NCI-H2227 treated with DMSO at 0.1 percent for 48 hours (cell line): ENCODE measurements at places on chromosomes 2 and 18.

DNA sequence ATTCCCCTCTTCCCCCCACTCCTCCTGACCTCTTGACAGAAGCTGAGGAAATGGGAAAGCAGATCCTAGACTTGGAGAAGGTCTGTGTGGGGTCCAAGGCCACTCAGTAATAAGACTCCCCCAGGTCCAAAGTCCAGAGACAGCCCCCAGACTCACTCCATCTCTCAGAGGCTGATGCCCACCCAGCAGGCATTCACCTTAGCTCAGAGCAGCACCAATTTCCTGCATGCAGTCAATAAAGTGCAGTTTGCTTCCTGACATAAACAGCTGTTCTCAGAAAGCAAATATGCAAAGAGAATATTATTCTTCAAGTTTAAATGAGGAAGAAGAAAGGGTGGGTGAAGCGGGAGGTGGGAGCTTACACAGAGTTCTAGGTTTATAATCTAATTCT, 84.1 kb upstream of the RTN4 start:
- no peak for DNase-seq

GRCh38 chr2:161238265-161238559, 70.0 kb upstream of the PSMD14 start:
- no peak for DNase-seq

DNA sequence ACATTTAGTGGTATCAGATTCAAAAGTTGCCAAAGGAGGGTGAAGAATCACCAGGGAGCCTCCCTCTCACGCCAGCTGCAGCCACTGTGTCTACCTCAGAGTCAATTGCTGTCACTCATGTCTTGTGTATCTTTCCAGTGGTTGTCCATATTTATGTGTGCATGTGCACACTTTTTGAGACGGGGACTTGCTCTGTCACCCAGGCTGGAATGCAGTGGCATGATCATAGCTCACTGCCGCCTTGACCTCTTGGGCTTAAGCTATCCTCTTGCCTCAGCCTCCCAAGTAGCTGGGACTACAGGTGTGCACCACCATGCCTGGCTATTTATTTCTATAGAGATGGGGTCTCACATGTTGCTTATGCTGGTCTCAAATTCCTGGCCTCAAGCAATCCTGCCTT, 4.0 kb downstream of the MOCOS start:
- DNase-seq: no peak

GRCh38 chr2:16640001-16640700, 25.5 kb downstream of the CYRIA start:
- no peak for DNase-seq

DNA sequence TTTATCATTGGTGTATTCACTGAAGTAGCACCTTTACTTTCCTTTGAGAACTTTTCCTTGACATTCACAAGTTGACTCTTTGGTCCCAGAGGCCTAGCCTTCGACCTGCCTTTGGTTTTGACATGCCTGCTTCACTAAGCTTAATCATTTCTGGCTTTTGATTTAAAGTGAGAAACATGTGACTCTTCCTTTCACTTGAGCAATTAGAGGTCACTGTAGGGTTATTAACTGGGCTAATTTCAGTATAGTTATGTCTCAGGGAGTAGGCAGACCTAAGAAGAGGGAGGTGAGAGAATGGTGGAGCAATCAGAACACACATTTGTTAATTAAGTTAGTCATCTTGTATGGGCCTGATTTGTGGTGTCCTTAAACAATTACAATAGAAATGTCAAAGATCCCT, 1040.7 kb upstream of the SLC39A10 start:
- DNase-seq: no peak

- DNase-seq: no peak
Measured at GRCh38 chr2:54514822-54515569, 58.9 kb downstream of the SPTBN1 start.

GRCh38 chr18:74803117-74803516, 205.4 kb downstream of the ZNF407 start:
- DNase-seq: no peak

DNA sequence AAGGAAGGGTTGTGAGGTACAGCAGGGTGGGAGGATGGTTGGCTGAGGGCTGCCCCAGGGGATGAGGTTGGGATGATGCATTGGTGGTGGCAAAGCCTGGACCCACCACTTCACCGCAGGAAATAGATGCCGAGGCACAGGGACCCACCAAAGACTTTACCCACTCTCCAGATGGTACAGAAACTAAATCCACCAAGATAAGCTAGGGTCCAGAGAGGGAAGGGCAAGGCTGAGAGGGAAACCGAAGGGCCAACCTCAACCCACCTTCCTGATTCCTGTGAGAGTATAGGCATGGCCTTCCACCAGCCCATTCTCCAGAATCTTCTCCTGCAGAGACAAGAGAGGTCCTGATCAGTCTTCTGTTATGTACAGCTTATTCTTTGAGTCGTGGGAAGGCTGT, 18.1 kb downstream of the CAPN14 start:
- no peak for DNase-seq

GRCh38 chr2:28336264-28336980, 56.2 kb upstream of the FOSL2 start:
- no peak for DNase-seq

DNA sequence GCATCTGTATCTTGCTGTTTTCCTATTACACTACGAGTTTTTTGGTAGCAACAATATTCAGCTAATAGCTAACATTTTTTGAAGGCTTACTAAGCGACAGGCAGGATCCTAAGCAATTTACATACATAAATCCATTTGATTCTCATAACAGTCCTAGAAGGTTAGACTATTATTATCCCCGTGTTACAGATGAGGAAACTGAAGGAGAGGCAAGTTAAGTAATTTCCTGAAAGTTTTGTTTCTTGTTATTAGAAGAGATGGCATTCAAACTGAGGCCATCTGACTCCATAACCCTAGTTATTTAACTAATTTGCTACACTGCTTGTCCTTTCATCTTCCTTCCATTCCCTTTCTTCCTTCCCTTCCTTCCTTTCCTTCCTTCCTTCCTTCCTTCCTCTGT, 68.2 kb downstream of the PDE1A start:
- DNase-seq: no peak

DNA sequence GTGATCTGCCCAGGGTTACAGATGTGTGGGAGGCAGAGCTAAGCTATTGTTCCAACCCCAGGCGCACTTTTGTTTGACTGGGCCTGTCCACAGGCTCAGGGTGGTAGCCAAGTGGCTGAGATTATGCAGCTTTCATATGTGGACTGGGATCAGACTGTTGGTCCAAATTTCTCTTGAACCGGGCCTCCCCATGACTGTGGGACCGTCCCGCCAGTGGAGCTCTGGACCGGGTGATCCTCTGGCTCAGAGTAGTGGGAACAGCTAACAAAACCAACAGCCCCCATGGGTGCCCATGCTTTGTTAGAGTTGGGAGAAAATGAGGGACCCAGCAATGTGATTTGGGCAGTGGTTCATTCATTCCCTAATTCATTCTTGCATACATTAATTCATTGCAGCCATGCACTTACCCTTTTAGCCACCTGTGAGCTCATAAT, 86.8 kb upstream of the HS6ST1 start:
- DNase-seq: no peak

- DNase-seq: no peak
Measured at GRCh38 chr2:41600460-41600859, 447.4 kb upstream of the PKDCC start.

DNA sequence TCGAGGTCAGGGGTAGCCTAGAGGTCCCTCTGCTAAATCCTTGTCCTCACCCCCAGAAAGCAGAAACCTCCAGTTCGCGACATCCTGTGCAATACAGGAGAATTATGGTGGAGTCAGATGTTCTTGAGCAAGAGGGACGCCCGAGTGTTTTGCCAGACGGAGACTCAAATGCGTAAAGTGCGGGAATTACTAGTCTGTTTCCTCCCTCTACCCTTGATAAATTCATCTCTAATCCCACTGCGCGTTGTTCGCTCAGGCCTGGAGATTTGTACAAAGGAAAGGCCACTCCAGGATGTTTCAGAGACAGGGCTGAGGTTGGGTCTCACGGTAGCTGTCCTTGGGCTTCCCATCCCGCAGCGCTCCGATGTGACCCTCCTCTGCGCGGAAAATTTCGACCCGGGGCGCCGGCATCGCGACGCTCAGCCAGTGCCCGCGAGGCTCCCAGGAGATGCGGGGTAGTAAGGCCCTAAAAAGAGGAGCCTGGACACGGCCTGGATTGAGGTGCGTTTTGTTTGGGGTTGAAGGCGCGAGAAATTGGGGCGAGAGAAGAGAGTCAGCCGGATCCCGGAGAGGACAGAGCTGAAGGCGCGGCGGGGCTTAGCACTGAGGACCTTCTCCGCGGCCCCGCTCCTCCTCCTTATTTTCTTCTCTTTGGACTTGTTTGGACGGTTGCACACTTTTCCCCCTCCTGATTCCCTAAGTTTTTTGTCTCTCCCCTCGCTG, 2.6 kb upstream of the NEUROD1 start:
- DNase-seq: no peak
